ENCODE measurements at places on chromosomes 3 and 15.

GRCh38 chr3:129316248-129317013 is 37.8 kb downstream of the HMCES start:
- peak; percentile 74 for DNase-seq

DNA sequence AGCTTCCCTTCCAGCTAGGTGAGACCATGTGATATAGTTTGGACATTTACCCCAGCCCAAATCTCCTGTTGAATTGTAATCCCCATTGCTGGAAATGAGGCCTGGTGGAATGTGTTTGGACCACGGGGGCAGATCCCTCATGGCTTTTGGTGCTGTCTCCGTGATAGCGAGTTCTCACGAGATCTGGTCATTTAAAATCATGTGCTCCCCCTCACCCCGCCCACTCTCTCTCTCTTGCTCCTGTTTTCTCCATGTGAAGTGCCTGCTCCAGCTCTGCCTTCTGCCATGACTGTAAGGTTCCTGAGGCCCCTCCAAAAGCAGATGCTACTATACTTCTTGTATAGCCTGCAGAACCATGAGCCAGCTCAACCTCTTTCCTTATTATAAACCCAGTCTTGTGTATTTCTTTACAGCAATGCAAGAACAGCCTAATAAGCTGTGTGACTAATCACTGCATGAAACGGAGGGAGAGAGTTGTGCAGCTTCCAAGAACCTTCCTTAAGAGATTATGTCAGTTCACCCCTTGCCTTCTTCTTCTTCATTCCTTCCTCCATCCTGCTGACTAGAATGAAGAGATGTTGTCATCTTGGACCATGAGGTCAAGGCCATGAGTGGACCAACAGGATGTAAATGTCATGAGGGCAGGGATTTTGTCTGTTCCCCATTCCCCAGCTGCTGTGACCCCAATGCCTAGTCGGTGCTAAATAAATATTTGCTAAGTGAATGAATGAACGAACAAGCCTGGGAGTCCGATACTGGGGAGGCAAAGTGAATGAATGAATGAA is 91.0 kb downstream of the CPN2 start:
- DNase-seq: no peak

DNA sequence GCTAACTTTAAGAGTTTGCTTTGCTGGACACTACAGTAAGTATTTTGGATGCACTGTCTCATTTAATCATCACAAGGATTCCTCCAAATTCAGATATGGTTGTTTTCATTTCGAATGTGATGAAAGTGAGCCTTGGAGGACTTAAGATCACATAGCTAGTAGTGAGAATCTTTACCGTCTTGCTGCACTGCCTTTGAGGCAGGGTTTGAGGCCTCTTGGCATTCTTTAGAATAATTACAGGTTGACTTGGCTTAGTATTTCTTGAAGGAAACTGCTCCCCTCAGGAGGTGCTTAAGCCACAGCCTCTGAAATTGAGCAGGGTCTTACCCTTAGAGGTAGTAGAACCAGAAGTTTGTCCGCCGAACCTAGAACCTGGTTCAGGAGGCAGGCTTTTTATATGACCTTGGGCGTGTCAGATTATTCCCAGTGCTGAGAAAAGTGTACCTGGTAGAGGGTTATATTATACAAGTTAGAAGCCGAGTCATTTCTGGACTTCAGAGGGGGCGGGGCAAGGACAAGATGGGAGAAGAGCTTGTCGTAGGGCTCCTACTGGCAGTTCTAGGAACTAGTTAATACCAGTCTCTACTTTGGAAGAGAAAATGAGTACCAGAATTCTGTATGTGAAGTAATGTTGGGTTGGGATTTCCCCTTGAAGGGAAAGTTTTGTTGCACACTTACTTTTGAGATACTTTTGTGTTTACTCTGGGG is 1.1 kb downstream of the TFG start:
- DNase-seq: no peak

- DNase-seq: no peak
These were observed 65.6 kb downstream of the ATP10A start for GRCh38 chr15:25797511-25797935.

DNA sequence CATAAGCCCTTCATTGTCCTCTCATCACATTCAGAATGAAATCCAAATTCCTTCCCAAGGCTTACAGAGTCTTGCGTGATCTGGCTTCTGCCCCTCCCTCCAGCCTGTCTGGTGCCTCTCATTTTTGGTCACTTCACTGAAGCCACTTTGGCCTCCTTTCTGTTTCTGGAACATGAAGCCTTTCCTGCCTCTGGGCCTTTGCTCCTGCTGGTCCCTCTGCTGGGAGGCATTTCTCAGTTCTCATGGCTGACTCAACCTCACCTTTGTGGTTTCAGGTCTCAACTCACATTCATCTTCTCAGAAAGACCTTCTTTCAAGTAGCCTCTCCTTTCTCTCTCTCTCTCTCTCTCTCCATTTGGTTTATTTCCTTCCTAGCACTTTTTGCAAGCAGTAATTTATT is 43.9 kb upstream of the BHLHE40 start:
- no peak for DNase-seq

GRCh38 chr15:35197754-35198153 is 112.7 kb upstream of the NANOGP8 start:
- DNase-seq: no peak

GRCh38 chr3:111859061-111859973 is at the start of gene PHLDB2:
Gene PHLDB2, plus strand, starts transcription at chr3:111859265. Its CDS starts 24,813 bp downstream, at chr3:111884078.
- DNase-seq: peak; percentile 87

- no peak for DNase-seq
These were observed 262.1 kb downstream of the IGSF11 start for GRCh38 chr3:118772547-118773011.

GRCh38 chr3:98846101-98846500 is 55.4 kb downstream of the DCBLD2 start:
- no peak for DNase-seq

GRCh38 chr3:188150982-188151381 is 3.0 kb upstream of the LPP start:
- DNase-seq: no peak

DNA sequence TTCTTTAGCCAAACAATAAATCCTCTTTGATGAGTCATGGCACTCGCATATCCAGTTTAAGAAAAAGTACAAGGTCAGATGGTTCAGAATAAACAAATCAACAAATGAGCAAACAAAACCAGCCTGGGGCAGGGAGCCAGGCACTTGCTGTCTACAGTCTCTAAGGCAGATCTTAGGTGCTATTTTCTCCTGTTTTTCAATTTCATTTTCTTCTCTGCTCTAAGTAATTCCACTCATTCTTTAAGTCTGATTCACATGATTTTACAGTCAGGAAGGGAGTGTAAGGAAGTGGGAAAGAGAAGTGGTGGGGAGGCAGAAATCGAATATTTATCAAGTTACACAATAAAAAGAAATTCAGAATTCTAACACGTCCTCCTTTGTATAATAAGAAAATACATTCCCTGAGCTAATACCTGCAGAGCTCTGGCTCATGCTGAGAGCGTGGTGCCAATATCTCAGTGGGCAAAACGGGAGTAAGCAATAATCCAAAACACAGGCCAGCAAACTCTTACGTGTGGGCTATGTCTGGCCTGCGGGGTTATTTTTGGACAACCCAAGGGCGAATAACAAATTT is 298.6 kb downstream of the ADAMTS17 start:
- no peak for DNase-seq

GRCh38 chr3:172096881-172097420 is 57.6 kb downstream of the FNDC3B start:
- no peak for DNase-seq

GRCh38 chr3:42654331-42655201 is 1.1 kb downstream of the ZBTB47 start:
- no peak for DNase-seq

DNA sequence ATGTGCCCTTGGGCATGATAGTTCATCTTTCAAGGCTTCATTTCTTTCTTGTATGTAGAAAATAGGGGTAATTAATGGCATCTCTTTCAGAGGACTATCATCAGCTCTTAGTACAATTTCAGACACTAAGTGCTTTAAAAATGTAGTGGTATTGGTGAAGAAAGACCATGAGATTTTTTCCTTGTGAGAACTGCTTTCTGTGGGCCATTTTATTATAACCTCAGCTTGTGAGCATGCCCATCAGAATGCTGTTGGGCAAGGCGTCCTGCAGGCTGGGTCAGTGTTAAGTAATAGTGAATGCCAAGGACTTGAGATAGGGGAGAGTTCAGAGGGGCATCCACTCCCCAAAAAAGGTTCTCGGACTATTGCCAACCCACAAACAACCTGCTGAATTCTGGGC is 187.9 kb downstream of the GHSR start:
- DNase-seq: no peak

GRCh38 chr3:52790337-52790736 is 4.3 kb upstream of the ITIH3 start:
- DNase-seq: no peak

DNA sequence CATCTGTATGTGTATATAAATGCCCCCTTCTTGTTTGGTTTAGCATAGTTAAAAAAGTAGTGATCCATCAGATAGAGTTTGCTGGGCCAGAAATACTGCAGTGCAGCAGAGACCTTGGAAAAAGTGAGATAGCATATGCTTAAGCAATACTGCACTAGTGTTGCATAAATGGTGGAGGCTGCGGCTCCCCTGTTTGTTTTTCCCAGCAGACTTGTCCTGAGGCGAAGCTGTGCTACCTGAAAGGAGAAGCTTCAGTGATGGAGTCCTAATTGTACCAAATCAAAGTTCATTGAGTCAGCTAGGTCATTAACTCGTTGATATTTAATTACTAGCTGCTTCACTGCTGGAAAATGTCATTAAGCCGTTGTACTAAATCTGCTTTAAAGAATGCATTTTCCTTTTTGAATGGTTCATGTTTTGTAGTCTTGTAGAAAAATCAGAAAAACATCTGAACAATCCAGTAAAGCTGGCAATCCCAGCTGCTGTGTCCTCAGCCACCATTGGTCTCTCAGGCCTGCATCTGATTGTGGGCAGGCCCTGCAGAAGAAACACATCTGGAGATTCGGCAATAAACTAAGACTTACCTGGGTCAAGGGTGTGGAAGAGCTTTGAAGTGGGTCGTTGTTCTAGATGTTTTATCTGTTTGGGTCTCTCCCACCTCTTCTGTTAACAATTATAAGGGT is 169.6 kb downstream of the B3GALNT1 start:
- no peak for DNase-seq

GRCh38 chr15:42059661-42060476 is 34.5 kb downstream of the PLA2G4D start:
- peak; percentile 5 for DNase-seq

DNA sequence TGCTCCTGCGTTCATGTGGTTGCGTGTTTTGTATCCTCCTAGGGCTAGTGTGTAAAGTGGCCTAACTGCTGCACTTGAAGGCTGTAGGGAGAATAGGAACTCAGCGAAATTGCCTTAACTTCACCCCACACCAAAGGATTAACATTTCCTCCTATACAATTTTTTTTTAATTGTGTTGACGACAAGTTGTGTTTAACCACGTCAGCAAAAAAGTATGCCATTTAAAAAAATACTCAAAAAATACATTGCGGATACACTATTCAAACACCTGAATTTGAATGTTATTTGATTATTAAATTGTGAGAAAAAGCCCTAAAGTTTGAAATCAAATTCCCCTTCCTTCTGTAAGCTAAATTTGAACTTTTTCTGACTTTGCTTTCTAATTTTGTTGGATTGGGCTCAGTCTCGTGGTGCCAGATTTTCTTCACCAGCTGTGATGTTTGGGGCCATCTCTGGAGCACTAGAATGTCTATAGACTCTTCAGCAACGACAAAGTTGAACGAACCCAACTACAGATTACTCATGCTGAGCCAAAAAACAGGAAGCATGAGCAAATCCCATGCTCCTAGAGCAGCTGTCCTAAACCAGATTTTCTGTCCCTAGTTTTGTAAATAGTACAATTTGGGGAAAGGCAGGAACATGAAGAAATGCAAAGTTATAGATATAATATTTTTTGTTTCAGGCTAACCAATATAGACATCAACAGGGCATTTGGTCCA is 8.1 kb upstream of the SLC9A9 start:
- DNase-seq: no peak

- no peak for DNase-seq
These were observed 18.4 kb upstream of the RPLP1 start for GRCh38 chr15:69434238-69434637.

GRCh38 chr3:135840436-135840835 is 125.1 kb upstream of the PPP2R3A start:
- no peak for DNase-seq

- no peak for DNase-seq
These were observed 153.8 kb downstream of the PGPEP1L start for GRCh38 chr15:98853617-98854420.

- DNase-seq: no peak
These were observed 91.0 kb downstream of the BDH1 start for GRCh38 chr3:197464794-197465193.

GRCh38 chr3:124969190-124969589 is 34.6 kb upstream of the MUC13 start:
- DNase-seq: no peak

All from NCI-H2171 (cell line).